ENCODE measurements at places on chromosomes 12 and 14.

GRCh38 chr12:94977766-94978468 lies 25.6 kb downstream of the NDUFA12 start:
- DNase-seq = no peak

DNA sequence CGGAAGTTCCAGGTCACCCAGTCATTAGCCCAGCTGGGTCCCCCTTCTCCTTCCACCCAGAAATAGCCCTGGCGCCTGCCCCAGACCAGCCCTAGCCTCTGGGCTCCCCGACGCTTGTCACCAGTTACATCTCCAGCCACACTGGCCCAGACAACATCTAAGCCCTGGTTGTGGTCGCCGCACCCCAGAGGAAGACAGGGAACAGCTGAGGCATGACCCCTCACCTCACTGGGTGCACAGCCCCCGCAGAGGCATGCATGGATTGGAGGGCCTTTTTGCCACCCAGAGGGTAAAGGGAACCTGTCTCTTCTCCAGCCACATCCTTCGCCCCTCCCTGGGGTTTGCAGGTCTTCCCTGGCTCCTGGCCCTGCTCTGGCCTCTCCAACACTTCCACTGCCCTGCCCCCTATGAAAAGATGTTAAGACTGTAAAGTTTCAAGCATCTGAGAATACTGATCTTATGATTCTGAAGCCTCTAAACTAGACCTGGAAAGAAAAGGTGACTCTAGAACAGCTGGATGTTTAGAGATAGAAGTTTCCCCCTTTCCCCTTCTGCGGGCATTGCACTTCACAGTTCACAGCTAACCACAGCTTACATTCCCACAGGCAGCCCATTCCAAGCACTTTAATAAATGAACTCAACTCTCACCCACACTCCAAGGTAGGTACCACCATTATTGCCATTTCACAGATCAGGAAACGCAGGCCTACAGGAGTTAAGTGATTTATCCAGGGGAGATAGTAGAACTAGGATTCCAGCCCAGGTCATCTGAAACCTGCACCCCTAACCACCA lies 14.7 kb downstream of the TMEM119 start:
- DNase-seq = no peak

GRCh38 chr14:63371033-63371432 lies 52.3 kb upstream of the GPHB5 start:
- DNase-seq = no peak

DNA sequence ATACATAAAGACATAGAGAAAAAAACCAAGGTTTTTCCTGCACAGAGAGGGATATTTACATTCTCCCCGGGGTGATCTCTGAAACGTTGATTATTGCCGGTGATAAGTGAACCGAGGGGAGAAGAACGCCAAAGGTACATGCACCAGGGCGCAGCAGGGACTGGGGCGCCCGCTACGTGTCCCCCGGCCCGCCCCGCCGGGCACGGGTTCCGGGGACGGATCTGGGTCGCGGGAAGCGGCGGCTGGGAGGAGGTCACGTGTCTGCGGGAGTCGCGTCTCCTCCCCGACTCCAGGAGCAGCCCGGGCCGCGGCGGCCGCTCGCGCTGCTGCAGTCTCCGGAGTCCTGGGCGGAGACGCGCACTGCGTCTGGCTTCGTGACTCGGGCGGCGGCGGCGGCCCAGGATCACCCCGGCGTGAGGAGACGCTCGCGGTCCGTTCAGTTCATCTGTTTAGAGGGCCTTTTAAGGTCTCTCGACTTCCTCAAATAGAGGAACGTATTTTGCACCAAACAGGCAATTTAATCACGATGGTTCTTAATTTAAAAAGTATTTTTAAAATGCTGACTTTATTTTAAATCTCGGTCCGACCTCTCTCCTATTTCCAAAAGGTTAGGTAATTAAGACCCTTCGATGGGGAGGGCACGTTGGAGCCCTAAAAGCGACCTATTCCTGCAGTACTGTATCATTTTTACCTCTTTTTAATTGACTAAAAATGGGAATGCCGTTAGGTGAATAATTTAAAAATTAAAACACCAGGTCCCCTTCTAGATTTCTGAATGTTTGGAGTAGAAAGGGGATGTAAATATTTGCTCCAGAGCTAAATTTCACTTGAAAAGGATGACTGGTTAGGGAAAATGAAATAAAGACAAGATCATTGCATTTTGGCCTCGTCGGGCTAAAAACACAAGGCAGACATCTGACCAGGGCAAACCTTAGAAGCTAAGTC lies 1.8 kb upstream of the BHLHE41 start:
- peak; percentile 76 for DNase-seq

- no peak for DNase-seq
Observed at GRCh38 chr12:41769810-41770209, 374.9 kb downstream of the GXYLT1 start.
